ENCODE measurements at places on chromosomes 7 and 10.

GRCh38 chr10:118807512-118808305, 52.9 kb upstream of the CACUL1 start:
- DNase-seq, result no peak

DNA sequence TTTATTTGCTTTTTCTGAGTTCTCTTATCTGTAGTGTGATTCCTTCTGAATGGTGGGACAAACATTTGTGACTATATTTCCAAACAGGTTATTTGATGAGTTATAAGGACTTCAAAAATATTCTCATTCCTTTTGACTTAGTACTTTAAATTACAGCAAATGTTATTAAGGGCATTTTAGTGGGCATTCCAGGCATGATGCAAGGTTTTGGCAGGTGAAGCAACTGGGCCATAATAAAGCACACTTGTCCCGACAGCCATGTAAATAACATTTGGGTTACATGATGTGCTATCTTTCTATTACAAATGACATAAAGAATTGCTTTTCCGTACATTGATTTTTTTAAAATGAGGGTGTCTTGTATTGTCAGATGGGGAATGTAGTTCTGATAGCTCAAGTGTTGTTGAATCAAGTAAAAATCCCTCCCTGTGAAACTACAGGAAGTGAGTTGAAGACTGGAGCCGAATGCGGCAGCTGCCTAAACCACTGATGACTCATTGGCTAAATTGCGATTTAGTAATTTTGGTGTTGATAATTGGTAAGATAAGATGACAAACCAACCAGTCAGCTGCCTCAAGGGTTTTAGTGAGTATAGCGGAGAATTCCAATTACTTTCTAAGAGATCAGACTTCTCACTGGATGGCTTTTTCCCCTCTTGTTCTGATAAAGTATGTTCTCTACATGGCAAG, 231.3 kb upstream of the NPY start:
- no peak for DNase-seq

- DNase-seq, result peak; percentile 13
Observed at GRCh38 chr10:49761789-49762565, at the start of gene OGDHL. TSS of gene OGDHL (minus strand) at chr10:49762323. CDS start at chr10:49758592, 3,731 bp downstream.

GRCh38 chr7:1512781-1513656, 8.8 kb upstream of the INTS1 start:
- DNase-seq, result peak; percentile 97

DNA sequence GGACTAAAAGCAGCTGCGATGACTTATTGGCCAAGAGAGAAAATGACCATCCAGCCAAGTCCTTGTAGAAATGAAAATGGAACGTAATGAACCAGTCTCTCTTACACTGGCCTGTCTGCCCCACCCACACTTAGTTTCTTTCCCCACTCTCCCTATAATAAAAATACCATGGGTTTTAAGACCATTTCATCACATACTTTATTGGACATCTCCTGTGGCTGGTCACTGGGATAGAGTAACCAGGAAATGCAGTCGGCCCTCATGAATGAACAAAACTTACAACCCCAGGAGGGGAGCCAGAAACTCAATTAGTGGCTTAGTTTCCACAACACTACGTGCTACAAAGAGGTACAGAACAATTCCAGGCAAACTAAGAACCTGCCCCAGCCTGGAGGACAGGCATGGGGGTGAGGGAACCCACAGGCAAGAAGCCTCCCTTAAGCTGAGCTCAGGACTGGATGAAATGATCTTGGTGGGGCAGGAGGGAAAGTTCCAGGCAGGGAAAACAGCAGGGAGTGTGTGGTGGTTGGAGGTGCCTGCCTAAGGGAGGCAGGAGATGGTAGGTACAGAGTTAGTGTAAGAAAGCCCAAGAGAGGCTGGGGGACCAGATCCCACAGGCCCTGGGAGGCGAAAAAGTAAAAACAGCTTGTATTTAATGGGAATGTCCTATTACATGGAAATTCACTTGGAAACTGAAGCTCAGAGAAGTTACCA, 29.6 kb downstream of the MKI67 start:
- peak; percentile 26 for DNase-seq

- peak; percentile 6 for DNase-seq
Observed at GRCh38 chr7:66167773-66168387, 37.3 kb upstream of the TPST1 start.

- DNase-seq, result no peak
Observed at GRCh38 chr10:70886921-70887665, 1.3 kb downstream of the PCBD1 start.

- DNase-seq, result no peak
Observed at GRCh38 chr10:86871563-86872183, 85.7 kb downstream of the MMRN2 start.

- DNase-seq, result no peak
Observed at GRCh38 chr7:98163269-98163668, 48.0 kb upstream of the BHLHA15 start.

- DNase-seq, result no peak
Observed at GRCh38 chr7:131560061-131560460, 3.6 kb upstream of the PODXL start.

DNA sequence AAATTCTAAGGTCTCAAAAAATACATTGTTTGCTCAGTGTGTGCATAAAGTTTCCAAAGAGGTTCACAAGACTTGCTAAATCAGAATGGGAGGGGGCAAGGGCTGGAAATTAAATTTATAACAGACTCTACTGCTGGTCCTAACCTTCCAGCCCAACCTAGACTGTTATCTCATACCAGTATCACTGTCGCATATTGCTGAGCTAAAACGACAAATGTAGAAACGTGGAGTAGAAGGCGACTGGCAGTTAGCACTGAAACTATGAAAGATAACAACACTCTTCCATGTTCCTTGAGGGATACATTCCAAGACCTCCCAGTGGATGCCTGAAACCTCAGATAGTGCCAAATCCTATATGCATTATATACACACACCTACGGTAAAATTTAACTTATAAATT, 514.3 kb downstream of the KCNMA1 start:
- DNase-seq, result no peak

Measured in inflammatory macrophage treated with lipopolysaccharide for 4 hours (primary cell).